ENCODE measurements at places on chromosomes 1 and 21.

DNA sequence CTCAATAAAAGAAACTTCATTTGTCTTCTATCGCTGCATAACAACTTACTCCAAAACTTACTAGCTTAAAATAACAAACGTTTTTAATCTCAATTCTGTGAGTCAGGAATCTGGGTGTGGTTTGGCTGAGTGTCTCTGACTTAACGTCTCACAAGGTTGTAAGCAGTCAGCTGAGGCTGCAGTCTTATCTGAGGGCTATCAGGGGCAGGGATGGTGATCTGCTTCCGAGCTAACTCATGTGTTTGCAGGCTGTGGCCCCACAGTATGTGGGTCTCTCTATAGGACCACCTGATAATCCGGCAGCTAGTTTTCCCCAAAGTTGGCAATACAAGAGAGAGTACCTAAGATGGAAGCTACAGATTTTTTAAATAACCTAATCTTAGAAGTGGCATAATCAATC lies 234.2 kb upstream of the FGGY start:
- DNase-seq = no peak

DNA sequence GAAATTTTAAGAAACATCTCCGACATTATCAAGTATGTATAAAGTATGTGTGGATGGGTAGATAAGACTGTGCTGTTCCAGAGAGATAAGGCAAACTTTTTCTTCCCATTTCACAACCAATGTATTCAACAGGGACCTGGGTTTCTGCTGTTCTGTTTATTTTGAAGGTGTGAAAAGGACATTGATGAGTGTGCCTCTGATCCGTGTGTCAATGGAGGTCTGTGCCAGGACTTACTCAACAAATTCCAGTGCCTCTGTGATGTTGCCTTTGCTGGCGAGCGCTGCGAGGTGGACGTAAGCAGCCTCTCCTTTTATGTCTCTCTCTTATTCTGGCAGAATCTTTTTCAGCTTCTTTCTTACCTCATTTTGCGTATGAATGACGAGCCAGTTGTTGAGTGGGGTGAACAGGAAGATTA lies 174.0 kb downstream of the CRB1 start:
- DNase-seq = no peak

GRCh38 chr1:188128761-188129160 lies 1300.0 kb downstream of the PLA2G4A start:
- DNase-seq = no peak

- no peak for DNase-seq
These were observed 61.4 kb downstream of the RNASEL start for GRCh38 chr1:182527680-182528079.

GRCh38 chr1:11320153-11320936 lies 47.3 kb downstream of the UBIAD1 start:
- DNase-seq = no peak

DNA sequence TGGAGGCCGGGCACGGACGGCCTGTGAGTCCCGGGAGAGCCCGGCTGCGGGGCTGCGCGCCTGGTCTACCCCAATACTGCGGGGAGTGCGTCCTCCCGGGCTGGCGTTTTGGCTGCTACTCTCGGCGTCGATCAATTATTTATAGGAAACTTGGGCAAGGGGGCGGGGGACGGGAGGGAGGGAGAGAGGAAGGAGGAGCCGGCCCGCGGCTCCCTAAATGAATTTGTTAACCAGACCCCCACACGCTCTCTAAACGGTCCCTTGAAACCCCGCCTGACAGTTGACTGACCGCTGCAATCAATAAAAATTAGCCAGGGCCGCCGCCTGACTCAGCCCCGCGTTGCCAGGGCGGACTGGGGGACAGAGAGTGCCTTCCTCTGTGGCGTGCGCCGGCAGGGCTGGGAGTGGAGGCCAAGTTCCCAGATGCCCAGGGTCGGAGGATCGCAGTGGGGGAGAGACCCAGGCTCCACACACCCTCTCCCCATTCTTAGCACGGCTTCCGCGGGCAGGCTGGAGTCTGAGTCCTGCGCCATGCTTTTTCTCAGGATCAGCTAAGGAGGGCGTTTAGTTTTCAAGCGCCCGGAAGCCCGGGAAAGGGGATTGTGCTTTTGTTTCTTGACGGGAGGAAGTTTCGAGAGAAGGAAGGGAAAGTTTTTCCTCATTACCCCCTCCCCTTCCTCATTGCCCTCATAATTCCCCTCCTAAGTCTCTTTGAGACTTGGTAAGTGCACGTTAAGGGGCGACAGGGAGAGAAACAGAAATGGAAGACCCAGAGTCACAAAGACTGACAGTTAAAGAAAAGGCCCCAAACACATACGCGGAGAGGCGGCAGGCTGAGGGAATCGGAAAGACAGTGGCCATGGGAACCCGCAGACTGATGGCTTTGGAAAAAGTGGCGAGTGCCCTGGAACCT lies 6.2 kb downstream of the PAX7 start:
- DNase-seq = no peak

DNA sequence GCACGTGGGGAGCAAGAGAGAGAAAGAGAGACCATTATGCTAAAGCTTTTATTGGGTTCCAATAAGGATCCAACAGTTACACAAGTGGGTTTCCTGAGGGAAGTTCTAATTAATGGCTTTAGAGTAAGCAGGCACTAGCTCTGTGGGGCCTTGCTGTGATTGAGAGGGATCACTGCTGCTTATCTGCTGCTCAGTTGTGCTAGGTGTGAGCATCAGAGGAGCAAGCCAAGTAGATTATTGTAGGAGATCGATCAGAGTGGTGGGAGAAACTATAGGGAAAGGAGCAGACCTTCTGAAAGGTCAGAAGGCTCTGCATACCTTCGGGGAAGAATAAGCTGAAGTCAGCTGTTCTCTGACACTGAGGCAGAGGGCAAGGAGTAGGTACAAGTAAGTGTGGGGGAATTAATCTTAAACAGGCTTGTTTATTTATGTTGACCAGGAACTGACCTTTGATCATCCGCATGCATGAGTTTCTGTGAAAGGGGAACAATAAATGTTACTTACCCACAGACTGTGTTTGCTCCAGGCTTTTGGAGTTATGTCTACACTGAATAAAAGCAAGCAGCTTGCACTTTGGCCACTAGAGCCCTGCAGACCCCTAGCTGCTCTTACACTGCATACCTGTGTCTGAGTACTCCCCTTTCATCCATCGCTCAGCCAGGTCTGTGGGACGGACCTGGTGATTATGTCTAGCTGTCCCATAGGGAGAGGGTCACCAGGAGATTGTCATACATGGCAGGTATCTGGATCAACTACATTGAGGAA lies 89.7 kb downstream of the TNNI3K start:
- DNase-seq = no peak

- DNase-seq = no peak
These were observed 320.8 kb upstream of the USP24 start for GRCh38 chr1:55535724-55536544.

GRCh38 chr1:43414634-43415223 lies 25.0 kb downstream of the SZT2 start:
- DNase-seq = peak; percentile 66

GRCh38 chr1:179217943-179218507 lies 11.5 kb downstream of the ABL2 start:
- no peak for DNase-seq

GRCh38 chr1:57887964-57888491 lies 464.2 kb upstream of the DAB1 start:
- DNase-seq = no peak

DNA sequence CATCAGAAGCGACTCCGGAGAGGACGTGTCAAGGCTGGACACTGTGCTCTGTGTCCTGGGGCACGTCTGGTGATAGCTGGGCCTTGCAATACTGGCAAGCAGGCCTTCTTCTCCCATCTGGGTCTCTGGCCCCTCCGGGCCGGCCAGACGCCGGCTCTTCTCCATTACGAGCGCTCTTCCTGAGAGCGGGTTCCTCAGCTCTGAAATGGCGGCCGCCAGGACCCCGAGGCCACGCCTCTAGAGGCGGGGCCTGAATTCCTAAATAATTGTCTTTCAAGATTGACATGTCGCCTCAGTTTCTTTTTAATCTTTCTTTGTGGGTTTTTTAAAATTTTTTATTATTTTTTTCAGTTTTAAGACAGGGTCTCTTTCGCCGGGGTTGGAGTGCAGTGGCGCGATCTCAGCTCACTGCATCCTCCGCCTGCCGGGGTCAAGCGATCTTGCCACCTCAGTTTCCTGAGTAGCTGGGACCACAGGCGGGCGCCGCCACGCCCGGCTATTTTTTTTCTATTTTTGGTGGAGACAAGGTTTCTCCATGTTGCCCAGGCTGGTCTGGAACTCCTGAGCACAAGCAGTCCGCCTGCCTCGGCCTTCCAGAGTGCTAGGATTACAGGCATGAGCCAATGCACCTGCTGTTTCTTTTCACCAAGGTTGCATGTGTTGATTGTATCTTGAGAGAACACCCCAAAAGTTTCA lies 9.2 kb downstream of the RNF2 start:
- DNase-seq = no peak

DNA sequence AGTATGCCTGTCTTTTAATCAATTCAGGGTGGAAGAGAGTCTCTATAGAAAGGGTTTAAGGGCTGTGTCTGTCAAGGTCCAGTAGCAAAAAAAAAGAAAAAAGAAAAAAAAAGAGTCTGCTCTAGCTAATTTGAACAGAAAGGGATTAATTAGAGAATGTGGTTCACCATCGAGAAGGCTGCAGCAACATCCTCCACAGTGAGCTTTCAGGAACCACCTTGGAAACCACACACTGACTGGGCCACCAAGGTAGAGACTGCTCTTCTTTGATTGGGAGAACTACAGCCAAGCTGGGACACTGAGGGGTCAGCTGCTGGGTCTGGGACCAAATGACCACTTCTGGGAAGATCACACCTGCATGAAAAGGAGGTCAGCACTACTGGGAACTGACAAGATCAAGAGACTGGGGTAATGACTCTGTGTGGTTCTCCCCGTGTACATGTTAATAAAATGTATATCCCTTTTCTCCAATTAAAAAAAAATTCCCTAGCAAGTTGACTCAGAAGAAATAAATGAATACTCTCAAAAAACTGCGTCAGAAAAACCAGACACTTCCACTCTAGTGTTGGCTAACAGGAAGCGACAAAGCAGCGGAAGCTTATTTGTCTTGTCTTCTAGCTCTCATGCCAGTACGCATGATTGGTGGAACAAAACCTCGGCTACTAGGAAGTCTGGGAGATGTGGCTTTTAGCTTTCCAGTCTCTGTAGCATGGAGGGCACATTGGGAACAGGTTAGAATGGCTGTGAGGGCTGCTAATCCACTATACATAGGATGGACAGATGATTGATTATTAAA lies 60.0 kb upstream of the IVNS1ABP start:
- no peak for DNase-seq

GRCh38 chr1:31708324-31708723 lies 4.5 kb upstream of the COL16A1 start:
- DNase-seq = no peak

GRCh38 chr1:209130886-209131285 lies 452.6 kb upstream of the CAMK1G start:
- no peak for DNase-seq

DNA sequence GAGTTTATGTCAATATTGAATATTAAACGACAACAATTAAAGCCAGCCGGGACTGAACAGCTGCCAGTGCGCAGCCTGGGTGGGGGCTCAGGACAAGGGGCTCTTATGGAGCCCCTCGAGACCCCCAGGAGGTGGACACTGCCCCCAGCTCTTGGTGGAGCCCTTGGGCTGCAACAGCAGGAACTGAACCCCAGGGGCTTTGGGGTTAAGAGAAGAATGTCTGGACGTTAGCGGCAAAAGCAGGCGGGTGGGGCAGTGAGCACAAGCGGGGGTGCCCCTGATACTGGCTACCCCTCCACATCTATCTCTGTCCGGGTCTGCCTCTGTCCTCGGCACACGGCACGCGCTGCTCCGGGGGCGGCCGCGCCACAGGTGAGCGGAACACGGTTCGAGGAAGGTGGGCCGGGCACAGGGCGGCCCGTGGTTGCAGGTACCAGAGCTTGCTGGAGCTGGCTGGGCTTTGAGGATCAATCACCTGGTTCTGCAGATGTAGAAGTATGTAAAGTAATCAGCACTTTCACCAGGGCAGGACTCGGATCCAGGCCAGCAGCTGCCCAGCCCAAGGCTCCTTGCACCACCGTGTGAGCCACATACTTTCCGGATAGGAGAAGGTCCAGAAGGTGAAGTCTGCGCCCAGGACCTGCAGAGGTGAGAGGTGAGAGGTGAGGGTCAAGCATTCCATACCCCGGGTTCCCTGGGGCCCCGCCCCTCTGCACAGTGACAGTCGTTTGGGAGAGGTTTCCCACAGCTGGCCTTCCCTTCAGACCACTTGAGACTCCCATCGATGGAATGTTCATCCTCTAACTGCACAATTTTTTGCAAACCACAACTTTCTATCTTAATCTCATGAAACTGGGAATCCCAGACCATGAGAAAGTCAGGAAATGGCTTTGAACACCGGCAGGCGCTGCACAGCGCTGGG lies 12.4 kb upstream of the POFUT2 start:
- DNase-seq = peak; percentile 49

DNA sequence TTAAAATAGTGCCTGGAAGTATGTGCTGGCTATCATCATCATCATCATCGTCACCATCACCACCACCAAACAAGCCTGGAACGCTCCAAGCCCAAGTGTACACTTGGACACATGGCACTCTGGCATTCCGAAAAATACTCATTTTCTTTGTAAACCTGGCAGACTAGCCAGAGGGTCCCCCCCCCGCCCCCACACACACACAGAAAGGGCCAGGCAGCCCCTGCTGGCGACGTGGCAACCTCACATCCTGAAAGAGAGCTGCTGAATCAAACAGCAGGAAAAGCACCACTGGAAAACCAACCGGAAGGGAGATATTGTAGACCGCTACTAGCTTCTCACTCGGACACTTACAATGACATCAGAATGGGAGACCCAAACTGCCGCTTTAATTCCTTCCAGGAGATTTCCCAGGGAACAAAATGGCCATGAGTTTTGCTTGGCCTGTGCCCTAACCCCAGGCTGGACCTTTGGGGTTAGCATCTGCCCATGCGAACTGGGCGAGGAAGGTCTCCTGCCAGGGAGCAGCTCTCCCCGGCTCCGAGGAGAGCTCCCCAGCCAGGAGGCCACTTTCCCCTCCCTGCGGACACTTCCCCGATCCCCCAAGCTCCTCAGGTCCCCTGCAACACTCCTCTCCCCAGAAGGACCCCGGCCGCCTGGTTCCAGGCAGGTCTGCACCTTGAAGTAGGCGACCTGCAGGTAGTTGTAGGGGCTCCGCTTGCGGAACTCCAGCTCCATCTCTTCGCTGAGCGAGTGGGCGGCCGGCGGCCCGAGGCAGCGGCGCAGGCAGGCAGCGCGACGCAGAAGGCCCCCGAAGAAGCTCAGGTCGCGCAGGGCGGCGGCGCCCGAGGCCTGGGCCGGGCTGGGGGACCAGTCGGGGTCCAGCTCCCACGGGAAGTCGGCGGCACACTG lies 742 bp downstream of the P3H1 start:
- peak; percentile 57 for DNase-seq

DNA sequence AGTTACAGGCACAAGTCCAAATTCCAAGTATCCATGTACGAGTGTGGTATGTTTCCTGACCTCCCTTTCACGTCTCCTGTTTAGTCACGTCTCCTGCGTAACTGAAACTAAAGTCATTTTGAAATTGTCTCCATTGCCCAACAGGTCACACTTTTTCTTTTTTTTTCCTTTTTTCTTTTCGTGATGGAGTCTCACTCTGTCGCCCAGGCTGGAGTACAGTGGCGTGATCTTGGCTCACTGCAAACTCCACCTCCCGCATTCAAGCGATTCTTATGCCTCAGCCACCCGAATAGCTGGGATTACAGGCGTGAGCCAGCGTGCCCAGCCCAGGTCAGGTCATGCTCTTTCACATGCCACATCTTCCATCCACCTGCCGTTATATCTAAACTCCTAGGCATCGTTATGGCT lies 38.2 kb downstream of the L1TD1 start:
- no peak for DNase-seq

GRCh38 chr1:78492386-78492950 lies 1.7 kb downstream of the PTGFR start:
- no peak for DNase-seq

All from activated naive CD4-positive, alpha-beta T cell treated with anti-CD3 and anti-CD28 coated beads, Interleukin-2, amount 50 U/mL, for 72 hours (primary cell).